D721Med (cell line): ENCODE measurements at places on chromosomes 1 and 21.

GRCh38 chr1:34907487-34908090 is 21.9 kb downstream of the DLGAP3 start:
- no peak for DNase-seq

DNA sequence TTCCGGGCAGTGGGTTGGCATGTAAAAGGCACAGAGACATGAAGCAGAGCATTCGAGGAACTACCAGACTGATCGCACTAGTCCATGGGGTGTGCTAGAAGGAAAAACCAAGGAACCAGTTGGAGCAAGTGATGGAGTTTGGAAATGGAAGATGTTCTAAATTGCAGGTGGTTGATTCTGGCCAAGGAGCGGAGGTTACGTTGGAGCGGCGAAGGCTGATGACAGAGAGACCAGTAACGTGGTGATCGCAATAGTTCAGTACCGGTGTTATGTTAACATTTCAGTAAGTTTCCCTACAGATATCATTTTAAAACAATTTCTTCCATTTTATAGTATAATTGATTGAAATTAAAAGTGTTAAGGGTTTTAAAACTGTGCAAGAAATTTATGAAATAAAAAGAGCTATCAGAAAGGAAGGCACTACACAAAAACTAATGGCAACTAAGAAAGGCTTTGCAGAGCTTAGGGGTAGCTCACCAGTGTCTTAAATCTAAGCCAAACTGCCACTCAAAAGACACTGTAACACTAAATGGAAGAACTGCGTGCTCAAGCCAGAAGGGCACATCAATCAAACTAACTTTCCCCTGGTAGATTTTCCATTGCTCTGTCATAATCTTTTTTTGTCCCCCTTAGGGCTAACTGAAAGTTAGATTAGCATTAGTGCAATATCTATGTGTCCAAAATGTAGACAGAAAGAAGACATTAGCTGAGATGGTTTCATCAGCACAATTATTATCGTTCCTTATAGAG is 11.3 kb upstream of the HEATR1 start:
- DNase-seq: no peak

GRCh38 chr1:78333502-78333901 is 157.3 kb upstream of the PTGFR start:
- no peak for DNase-seq

DNA sequence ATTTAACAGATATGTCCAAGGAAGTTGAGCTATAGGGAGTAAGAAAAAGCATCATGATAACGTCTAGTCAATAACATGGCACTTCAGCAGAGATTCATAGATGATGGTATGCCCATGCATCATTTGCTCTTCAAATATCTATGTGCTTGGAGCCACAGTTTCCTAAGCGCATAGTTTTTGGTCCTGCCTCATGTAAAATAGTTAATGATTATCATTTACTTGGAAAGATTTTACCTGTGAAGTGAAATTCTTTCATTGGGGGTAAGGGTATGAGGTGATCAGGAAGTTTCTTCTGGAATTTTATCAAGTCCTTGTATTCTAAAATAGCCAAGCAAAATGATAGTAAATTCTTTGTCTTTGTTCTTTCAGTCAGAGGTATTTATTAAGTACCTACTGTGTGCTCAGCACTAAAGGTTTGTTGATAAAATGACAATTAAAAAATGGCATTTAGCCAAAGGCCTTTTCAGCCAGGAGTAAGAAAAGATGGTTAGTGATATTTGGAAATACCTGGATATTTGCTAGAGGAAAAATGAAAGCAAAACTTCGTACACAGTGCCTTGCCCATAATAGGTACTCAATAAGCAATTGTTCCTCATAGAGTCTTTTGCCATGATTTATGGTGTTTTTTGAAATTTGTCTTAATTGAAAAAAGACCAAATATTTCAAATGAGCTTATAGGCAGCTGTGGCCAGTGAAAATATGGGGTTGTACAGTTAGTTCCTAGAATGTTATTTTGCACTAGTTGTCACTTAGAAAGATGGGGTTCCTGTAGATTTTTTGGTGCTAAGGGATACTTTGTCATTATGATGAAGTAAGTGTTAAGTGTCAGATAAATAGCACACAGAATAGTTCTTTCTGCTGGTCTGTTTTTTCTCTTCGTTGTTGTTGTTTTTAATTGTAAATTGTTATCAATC is 13.1 kb downstream of the PDIK1L start:
- no peak for DNase-seq

- no peak for DNase-seq
Measured at GRCh38 chr1:53396573-53397268, 62.5 kb upstream of the DMRTB1 start.

- no peak for DNase-seq
Measured at GRCh38 chr1:107687849-107688753, 276.9 kb downstream of the VAV3 start.

DNA sequence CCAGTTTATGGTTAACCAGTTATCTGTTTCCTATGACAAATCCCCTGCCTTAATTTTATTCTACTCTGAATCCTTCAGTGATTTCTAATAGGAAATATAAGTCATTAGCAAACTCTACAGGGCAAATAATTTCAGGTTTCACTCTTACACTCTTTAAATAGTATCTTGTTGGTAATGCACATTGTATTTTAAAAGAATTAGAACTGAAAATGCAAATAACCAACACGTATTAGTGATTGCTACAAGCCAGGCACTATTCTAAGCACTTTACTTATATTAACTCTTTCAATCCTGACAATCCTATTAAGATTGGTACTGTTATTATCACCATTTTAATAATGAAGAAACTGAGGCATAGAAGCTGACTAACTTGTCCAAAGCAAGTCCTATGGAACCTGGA is 48.3 kb upstream of the LHX8 start:
- no peak for DNase-seq

GRCh38 chr1:184800876-184801275 is 46.2 kb upstream of the EDEM3 start:
- DNase-seq: no peak

DNA sequence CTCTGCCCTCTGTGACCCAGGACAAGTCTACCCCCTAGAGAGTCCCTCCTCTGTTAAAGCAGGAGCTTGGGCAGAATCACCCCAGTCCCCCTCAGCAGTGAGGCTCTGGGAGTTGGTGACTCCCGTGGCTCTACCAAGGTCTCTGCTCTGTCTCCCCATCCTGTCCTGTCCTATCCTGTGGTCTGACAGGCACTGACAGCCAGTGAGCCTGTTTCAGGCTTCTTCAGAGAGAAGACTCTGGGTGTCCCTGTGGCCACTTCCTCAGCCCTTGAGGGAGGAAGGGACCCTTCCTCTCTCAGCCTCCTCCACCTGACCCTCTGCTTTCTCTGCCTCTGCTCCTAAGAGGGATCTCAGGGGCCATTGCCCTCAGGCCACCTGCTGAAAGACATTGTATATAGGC is 148.7 kb downstream of the FCRL5 start:
- no peak for DNase-seq

GRCh38 chr1:179141592-179142251 is 59.9 kb downstream of the TOR3A start:
- DNase-seq: no peak
